ENCODE measurements at places on chromosomes 13 and 19.

- peak; percentile 72 for DNase-seq
Measured at GRCh38 chr19:57934820-57935665, at the start of gene ZNF418. TSS of gene ZNF418 (minus strand) at chr19:57935402. CDS start at chr19:57933822, 1,580 bp downstream.

GRCh38 chr19:48623556-48624066 lies 4.3 kb downstream of the SPHK2 start:
- peak; percentile 18 for DNase-seq

DNA sequence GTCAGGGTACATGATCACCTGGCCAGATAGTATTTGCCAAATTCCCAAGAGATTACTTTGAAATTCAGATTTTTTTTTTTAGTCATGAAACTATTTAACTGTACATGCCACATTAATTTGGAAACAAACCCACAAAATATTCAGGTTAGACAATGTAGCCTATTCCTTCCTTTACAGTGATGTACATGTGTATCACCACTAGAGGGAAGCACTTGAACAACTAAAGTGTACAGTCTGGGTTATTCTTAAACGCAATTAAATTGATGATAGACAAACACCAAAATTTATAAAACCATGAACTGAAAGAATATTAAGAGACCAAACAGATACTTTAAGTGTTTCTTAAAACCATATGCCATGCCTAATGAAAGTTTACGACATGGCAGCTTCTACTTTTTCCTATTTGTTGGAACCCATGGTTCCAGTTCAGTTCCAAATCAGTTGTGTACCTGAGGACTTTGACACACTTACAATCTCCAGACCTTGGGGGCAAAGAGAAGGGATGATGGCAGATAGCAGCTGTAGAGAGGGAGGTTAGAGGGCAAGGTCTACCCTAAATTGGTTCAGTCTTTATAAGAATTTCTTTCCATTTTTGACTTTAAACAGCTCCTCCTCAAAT lies 52.8 kb downstream of the TNFSF13B start:
- DNase-seq = no peak

GRCh38 chr19:52660981-52661380 lies 22.8 kb upstream of the ZNF83 start:
- DNase-seq = no peak

- DNase-seq = peak; percentile 80
Measured at GRCh38 chr19:18119013-18119716, 21.6 kb downstream of the MAST3 start.

- no peak for DNase-seq
Measured at GRCh38 chr19:31254611-31255010, 94.6 kb downstream of the TSHZ3 start.

- DNase-seq = peak; percentile 27
Measured at GRCh38 chr19:50460161-50460765, 16.0 kb upstream of the EMC10 start.

DNA sequence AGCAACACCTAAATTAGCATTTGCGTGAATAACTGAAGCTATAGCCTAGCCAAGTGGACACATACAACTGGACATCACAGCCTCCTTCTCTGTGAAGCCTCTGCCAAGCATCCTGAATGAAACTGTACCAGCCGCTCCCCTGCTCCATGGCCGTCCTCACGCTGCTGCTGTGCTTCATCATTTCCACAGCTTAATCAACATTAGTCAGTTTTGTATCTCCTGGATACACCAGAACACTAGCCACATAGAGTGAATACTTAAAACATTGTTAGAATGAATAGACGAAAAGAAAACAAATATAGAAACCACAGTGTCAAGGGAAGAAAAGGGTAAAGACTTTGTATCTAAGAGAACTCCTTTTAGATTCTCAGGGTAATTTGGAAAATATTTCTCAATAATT lies 1526.9 kb downstream of the EFNB2 start:
- DNase-seq = no peak

DNA sequence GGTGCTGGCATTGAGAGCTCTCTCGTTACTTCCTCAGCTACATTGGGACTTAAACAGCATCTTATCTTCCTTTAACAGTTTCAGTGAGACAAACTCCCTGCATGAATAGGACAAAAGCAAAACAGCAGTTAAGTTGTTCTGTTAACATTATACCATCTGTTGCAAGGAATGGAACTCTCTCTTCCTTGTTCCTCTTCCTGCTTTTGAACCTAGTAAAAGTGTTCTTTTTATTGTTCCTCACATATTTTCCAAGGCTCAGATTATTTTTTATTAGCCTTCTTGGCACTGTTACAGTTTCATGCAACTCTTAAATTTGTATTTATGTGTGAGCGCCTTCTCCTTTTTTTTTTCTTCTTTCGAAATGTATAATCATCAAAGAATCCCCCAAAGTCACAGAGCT lies 202.6 kb upstream of the UFM1 start:
- no peak for DNase-seq

GRCh38 chr13:100434010-100434763 lies 154.4 kb downstream of the GGACT start:
- DNase-seq = no peak

DNA sequence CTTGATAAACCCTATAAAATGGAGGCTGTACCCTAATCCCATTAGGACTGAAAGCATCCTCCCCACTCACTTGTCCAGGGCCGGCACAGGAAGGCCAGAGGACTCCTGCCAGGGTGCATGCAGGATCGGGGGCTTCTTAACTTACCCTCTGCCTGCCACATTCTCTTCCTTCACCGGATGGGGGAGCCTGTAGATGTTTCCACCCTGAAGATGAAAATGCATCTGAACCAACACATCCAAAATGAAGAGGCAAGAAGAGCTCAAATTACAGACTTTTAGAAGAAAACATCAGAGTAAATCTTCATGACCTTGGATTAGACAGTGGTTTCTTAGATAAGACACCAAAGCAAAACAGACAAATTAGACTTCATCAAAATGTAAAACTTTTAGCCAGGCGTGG lies 25.9 kb upstream of the NAPA start:
- DNase-seq = no peak

GRCh38 chr13:98214707-98215106 lies 37.6 kb upstream of the RNF113B start:
- DNase-seq = no peak

DNA sequence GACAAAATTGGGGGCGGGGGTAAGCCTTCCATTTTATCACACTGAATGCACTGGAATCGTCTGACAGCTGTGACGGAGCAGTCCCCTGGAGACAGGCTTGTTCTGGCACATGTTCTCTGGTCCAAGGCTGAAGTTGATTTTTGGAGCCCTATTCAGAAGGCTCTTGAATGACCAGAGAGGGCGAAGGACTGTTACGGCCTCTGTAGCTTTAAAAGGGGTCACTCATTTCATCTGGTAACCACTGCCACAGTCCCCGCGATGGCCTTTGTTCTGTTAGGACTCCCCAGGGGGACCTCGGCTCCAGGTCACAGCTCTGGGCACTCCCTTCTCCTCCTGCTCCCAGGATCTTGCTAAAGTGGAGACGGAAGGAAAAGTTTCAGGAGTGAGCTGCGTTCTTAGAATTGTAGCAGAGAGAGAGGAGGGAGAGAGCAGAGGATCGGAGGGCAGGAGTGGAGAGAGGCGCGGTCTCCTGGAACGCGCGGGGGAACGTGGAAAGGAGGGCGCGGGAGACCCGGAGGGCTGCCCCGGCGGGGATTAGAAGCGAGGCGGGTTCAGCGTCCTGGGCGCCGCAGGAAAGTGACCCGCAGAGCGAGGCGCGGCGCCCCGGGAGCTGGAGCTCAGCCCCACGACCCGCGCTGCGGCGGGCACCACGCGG lies 134.3 kb upstream of the MYO16 start:
- no peak for DNase-seq

DNA sequence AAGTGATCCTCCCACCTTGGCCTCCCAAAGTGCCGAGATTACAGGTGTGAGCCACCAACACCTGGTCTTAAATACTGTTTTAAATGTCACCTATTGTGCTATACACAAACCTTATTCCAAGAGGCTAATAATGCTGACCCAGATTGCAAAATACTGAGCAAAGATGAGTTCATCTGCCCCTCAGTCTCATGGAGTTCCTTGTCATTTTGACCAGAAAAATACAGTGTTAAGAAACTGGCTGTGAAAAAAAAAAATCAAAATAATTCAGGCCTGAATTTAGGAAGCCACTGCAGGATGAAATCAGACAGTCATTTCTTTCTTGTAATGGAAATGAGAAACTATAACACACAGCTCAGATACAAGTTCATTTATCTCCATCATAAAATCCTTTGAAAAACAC lies 59.9 kb downstream of the TBC1D4 start:
- DNase-seq = no peak

GRCh38 chr13:51848674-51849073 lies 3.7 kb upstream of the TMEM272 start:
- DNase-seq = no peak

GRCh38 chr13:93244141-93244917 lies 17.7 kb downstream of the GPC6 start:
- no peak for DNase-seq

GRCh38 chr13:89763005-89763404 lies 1584.5 kb upstream of the MIR17HG start:
- no peak for DNase-seq

DNA sequence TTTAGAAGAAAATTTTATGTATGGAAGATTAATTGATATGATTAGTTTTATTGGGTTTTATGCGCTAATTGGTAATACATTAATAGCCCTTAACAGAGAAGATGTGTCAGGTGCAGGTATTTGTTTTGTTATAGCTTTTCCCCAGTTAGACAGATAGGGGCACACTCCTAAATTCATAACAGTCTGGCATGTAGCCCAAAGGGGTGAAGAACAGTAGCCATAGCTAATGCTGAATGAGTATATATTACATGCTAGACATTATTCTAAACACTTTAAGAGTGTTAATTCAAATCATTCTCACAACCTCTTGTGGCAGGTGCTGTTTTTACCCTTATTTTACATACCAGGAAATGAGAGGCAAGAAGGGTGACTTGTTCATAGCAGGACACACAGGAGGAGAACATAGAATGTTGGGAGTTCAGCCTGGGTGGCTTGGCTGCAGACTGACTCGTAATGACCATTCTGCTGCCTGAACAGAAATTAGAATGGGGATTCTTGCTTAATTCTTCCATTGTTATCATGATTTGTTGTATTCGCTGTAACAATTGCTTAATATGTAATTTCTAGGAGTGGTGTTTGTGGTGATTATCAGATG lies 20.1 kb downstream of the PCCA start:
- no peak for DNase-seq

GRCh38 chr13:107993239-107993949 lies 221.9 kb downstream of the LIG4 start:
- DNase-seq = no peak

- DNase-seq = no peak
Measured at GRCh38 chr13:71309905-71310304, 557.1 kb downstream of the DACH1 start.

- DNase-seq = no peak
Measured at GRCh38 chr19:13152356-13152973, 2.3 kb downstream of the IER2 start.

DNA sequence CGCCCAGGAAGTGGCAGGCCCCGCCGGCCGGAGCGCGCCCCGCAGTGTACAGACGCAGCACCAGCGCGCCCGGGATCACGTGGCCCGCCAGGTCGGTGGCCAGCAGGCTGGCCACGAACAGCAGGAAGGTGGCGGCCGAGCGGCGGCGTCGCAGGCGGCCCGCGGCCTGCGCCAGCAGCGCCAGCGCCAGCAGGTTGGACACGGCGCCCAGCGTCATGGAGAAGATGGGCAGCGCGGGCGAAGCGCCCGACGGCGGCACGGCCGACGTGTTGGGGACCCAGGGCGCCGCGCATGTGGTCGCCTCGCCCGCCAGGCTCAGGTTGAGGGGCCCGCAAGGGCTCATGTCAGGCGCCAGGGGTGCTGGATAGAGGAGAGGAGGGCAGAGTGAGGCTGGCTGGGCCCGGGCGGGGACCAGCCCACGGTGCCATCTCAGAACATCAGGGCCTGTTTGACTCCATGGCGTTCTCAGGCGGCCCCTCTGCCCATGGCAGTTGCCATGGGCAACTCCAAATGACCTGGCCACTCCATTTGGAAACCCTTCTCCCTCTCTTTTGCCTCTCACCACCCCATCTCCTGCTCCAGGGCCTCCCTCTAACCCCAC lies 1.1 kb downstream of the PTGER1 start:
- no peak for DNase-seq

GRCh38 chr13:38530492-38530891 lies 156.4 kb upstream of the FREM2 start:
- DNase-seq = no peak

DNA sequence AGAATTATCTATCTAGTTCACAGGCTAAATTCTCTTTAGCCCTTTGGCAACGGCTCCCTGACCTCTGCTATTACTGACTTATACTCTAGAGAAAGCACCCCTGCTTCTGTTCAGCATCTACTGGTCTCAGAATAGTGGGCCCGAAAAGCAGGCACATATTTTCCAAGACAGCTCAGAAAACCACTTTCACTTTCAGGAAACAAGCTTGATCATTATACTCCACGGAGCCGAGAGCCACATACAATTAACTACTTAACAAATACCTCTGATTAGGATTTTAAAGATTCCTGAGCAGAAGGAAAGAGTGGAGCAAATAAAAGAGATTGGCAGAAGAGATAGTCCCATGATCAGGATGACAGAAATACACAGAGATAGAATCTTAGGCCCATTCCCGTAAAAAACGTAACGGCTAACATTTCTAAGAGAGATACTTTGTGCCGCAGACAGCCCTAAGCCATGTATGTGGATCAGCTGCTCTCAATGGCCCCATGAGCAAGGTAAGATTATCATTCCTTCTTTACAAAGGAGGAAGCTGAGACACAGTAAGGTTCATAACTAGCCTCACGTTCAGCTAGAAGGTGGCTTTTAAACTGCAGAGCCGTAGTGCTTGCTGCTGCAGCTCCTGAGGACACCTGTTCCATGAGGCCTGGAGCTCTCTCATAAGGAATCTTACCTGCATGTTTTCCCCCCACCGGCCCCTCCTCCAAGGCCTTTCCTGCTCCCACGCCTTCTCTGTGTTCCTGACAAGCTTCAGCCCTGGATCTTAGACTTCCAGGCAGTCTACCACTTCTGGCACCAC lies 227.2 kb downstream of the FOXO1 start:
- peak; percentile 36 for DNase-seq

DNA sequence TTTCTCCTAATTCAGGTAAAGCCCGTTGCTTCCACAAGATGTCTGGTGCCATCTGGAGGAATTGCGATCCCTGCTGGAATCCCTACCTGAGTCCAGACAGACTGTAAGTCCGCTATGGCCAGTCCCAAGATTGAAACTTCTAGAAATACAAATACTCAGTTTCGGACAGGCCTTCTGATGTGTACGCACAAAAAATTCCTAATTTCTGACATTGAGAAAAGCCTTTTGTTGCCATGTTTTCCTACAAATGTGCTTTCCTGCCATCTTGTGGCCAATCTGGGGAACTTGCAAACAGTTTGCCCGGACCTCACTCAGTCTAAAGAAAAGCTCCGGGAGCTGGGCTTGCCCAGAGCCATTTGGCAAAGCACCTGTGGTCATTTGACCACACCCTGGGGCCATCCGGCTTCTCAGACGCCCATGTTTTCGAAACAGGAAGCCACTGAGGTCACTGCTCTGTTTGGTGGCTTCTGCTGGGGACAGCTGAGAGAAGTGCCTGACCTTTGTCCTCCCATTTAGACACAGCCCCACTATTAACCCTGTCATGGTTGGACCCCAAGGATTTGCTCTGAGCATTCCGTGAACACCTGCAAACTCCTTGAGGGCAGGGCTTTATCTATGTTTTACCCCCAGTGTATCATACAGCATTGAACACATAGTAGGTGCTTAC lies 79.4 kb downstream of the SLC15A1 start:
- DNase-seq = peak; percentile 60
